Muscle of leg (tissue), 16 donors: ENCODE measurements at places on chromosomes 4 and X. TPM values are rescaled to one million over a fixed set of nuclear protein-coding genes. Genes with fewer than 3 reads are reported as not detected.
A peak's percentile ranks its signal among the peaks of the same experiment; 100 is the strongest.

GRCh38 chr4:152232271-152232670 is 303.6 kb downstream of the FBXW7 start:
- peak; percentile 16 for DNase-seq

DNA sequence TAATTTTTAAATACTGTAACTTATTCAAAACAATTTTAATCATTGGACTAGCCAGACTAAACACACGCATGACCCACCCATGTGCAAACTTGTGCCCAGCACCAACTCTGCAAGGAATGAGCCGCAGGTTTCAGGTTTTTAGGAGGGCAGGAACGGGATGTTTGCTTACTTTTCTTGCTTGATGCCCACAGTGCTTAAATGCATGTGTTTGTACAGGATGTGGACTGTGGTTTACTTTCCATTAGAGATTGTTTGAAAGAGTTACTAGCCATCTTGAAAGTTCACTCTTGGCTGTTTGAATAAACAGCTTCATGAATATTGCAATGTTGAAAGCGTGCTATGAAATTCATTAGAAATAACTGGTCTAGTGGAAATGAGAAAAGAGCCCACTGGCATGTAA is 83.3 kb downstream of the STK32B start:
- DNase-seq, result no peak

DNA sequence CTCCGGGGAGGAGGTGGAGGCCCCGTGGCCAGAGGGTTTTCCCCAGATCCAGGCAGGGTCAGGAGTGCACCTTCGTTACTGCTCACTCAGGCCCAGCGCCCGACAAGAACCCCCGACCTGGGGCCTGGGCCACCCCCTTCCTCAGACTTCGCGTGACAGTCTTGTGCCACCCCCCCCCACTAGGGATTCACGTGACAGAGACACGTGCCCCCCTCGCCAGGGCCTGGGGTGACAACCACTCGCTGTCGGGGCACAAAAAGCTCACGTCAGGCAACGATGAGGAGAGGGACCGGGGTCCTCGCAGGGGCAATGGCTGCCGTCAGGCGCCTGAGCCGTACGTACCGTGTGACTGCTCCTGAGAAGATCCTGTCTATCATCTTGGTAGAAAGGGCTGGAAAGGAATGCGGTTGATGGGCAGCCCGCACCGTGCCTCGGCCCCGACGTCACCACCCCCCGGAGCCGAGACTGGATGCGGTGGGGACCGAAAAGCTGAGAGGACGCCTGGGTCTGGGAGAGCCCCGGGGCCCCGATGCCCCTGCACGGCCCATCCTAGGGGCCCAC is 23.0 kb upstream of the GTPBP6 start:
- DNase-seq, result no peak

GRCh38 chrX:138710866-138711341 is 613 bp downstream of the FGF13 start:
- DNase-seq, result peak; percentile 35

GRCh38 chrX:116378961-116379360 is 57.4 kb upstream of the SLC6A14 start:
- DNase-seq, result no peak

- no peak for DNase-seq
Measured at GRCh38 chr4:72338060-72338459, 231.0 kb downstream of the ADAMTS3 start.

DNA sequence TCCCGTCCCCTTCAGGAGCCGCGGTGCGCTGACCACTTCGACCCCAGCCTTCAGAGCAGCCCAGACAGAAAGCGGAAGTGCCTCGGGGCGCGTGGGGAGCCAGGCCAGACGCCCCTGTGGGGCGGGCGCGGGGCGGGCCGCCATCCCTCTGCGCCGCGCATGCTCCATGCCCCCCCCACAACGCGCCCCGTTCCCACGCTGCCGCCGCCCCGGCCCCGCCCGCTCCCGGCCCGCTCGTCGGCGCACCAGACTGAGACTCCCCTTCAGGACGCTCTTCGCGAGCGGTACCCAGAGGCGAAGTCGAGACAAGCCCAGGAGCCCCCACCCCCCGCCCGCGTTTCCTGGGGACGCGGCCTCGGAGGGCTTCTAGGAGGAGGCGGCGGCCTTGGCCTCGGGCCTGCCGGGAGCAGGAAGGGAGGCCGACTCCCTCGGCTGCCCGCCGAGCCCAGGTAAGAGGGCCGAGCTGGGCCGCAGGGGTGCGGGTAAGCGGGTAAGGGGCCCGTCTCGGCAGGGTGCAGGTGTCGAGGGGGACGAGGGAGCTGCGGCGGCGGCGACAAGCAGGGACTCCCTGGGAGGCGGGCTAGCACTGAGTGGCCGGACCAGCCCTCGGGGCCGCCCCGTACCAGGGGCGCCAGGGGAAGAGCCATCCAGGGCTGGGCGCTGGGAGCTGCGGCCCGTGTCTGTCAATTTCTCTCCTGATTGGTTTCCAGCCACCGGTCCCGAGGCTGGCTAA is at the start of gene ZFP92:
Gene ZFP92 (plus strand): TSS at position 218 of the 733 bp plus-strand sequence. CDS start 6,851 bp downstream, outside the sequence.
- DNase-seq, result peak; percentile 23

GRCh38 chrX:118156953-118157608 is 40.5 kb upstream of the KLHL13 start:
- DNase-seq, result no peak

- no peak for DNase-seq
Measured at GRCh38 chr4:67207941-67208441, 337.3 kb downstream of the CENPC start.

GRCh38 chrX:25043192-25043591 is 27.4 kb upstream of the ARX start:
- no peak for DNase-seq

DNA sequence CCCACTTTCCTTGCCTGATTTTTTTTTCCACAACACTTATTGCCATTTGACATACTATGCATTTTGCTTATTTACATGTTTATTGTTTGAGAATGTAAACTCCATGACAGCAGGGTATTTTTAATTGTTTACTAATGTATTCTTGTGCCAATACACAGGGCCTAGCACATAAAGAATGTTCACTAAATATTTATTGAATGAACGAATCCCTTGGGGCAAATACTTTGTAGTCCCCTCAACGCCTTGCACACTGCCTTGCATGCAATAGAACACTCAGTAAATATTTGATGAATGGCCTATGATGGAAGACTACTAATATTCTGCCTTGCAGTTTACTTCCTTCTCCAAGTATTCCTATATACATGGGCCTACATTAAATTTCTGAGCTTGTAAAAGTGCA is 1.4 kb upstream of the PRPS1 start:
- DNase-seq, result no peak

- no peak for DNase-seq
Measured at GRCh38 chr4:27057662-27058061, 197.0 kb downstream of the STIM2 start.

DNA sequence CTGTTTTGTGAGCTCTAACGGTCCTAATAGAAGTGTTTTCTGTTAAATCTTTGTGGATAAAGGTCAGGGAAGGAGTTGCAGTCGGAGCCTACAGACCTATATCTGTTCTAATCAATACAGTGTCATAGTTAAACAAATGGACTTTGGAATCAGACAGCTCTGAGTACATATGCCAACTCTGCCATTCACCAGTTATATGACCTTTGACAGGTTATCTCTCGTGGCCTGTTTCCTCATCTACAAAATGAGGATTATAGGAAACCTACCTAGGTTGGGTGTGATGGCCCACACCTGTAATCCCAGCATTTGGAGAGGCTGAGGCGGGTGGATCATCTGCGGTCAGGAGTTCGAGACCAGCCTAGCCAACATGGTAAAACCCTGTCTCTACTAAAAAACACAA is 89.7 kb downstream of the MID1IP1 start:
- DNase-seq, result no peak

ARHGAP36 gene
- total RNA-seq, result 288 TPM

QRFPR gene
- 1.1 TPM for total RNA-seq

CDX4 gene
- total RNA-seq, result not detected

CCSER1 gene
- 0.75 TPM for total RNA-seq
